NCI-H1694 (cell line): ENCODE measurements at places on chromosomes 1 and 21.
A peak's percentile ranks its signal among the peaks of the same experiment; 100 is the strongest.

GRCh38 chr1:243927381-243927780 lies 77.3 kb upstream of the AKT3 start:
- DNase-seq, result no peak

DNA sequence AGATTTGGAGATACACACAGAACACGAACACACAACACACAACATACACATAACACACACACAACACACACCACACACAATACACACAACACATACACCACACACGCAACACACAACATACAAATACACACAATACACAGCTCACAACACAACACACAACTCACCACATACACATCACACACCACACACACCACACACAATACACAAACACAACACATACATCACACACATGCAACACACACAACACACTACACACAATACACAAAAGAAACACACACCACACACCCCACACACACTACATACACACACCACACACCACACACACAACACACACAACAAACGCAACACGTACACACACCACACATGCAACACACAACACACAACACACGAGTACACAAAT lies 29.1 kb upstream of the C1orf174 start:
- no peak for DNase-seq

DNA sequence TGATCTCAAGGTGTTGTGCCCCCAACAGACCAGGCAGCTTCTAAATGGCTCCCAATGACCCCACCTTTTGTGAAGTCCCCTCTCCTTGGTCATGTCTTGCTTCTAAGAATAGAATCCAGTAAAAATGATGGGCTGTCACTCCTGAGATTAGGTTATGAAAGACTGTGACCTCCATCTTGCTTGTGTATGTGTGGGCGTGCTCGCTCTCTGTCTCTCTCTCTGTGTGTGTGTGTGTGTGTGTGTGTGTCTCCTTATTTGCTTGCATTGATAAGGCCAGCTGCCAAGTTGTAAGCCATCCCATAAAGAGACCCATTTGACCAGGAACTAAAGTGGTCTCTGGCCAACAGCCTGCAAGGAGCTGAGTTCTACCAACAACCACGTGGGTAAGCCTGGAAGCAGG lies 22.9 kb upstream of the TMEM51 start:
- no peak for DNase-seq

DNA sequence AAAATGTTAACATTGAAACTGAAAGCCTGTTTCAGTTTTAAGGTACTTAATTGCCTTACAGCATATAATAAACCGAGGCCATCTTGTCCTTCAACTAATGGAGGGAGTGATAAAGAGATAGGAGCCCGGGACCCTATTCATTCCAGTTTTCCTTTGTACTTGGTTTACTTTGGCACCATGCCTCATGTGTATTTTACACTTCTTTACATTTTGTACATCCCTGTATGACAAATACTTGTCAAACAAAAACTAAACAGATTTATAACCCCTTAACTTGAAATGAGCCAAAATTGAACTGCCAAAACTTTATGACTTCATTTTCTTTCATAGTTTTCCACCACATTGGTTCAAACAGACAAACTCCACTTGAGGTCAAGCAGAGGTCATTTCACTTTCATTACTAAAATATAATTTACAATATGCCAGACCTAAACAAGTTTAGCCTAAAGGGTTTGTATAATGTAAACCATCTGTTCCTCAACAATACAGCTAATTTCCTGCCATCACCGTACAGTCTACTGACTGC lies 30.9 kb upstream of the UBE2U start:
- DNase-seq, result no peak

DNA sequence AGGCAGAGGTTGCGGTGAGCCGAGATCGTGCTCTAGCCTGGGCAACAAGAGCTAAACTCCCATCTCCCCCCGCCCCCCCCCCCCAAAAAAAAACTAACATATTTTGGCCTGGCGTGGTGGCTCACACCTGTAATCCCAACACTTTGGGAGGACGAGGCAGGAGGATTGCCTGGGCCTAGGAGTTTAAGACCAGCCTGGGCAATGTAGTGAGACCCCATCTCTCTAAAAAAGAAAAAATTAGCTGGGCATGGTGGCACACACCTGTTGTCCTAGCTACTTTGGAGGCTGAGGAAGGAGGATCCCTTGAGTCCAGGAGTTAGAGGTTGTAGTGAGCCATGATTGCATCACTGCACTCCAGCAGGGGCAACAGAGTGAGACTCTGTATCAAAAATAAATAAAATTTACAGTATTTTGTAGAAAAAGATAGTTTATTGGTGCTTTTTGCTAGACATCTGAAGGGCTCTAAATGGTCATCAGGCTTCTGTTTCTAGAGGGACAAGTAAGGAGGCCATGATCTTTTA lies 9.0 kb downstream of the YTHDF2 start:
- DNase-seq, result no peak

DNA sequence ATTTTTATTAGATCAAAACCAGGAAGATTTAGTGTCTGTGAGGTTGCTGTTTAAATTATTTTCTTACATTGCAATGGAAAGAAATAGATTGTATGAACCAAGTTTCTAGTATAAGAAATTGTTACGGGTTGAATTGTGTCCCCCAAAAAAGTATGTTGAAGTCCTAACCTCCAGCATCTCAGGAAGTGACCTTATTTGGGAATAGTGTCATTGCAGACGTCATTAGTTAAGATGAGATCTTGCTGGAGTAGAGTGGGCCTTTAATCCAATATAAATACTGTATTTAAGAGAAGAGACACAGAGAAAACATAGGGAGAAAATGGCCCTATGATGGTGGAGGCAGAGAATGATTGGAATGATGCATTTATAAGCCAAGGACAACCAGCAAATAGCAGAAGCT lies 188.7 kb upstream of the SAMSN1 start:
- no peak for DNase-seq

DNA sequence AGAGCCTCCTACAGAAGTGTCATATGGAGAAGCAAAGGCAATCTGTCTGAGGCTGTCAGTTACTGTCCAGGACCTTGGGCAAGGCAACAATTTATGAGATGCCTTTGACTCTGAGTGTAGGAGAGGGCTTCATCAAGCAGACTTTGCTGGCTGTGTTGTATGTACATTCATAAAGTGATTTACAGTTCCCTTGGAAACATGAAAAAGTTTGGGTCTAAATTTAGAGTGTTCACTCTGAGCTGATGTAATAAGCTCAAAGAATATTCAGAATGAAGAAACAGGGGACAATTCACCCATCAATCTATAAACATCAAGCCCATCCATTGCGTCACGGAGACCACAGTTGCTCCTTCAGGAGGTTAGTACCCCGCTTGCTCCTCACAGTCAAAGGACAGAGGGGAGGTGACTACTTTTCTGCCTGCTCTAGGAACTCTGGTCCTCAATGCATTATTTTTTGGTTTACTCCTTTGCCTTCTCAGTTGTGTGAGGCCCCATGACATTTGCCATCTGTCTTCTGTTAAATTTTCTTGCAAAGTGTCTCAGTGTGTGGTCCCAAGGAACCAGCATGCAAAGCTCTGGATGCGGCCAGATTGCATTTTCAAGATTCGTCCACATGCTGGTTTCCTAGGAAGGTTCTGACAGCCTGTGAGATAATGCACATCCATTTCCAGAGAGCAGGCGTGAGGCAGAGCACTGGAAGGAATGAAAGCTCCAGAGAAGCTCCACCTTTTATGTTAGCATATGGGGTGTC lies 241.1 kb upstream of the KIAA0040 start:
- no peak for DNase-seq

- DNase-seq, result no peak
These were observed 18.0 kb downstream of the ALDH4A1 start for GRCh38 chr1:18884419-18884717.

GRCh38 chr1:248416226-248416625 lies 13.4 kb downstream of the OR2T1 start:
- DNase-seq, result no peak

DNA sequence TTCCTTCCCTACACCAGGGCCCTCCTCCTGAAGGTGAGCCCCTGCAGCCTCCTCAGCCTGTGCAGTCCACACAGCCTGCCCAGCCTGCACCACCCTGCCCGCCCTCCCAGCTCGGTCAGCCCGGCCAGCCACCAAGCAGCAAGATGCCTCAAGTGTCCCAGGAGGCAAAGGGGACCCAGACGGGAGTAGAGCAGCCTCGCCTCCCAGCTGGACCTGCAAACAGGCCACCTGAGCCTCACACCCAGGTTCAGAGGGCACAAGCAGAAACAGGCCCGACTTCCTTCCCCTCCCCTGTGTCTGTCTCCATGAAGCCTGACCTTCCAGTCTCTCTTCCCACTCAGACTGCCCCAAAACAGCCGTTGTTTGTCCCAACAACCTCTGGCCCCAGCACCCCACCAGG lies 38.8 kb downstream of the ZBTB17 start:
- no peak for DNase-seq

DNA sequence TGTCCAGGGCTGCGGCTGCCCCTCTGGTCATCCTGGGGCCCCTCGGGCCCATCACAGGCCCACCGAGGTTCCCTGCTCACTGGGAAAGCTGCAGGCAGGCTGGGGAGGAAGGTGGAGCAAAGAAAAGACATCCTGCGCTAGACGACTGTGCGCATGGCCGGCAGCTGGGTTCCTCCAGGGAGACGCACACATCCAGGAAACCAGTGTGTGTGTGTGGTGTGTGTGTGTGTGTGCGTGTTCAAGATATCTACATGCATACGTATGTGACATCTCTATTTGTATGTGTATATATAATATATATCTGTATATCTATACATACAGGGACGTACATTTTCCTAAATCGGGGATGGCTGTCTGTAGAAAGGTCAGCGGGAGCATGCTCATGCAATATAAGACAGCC lies 63.7 kb downstream of the ACOT7 start:
- peak; percentile 24 for DNase-seq

GRCh38 chr1:203360547-203361185 lies 9.7 kb upstream of the FMOD start:
- no peak for DNase-seq

DNA sequence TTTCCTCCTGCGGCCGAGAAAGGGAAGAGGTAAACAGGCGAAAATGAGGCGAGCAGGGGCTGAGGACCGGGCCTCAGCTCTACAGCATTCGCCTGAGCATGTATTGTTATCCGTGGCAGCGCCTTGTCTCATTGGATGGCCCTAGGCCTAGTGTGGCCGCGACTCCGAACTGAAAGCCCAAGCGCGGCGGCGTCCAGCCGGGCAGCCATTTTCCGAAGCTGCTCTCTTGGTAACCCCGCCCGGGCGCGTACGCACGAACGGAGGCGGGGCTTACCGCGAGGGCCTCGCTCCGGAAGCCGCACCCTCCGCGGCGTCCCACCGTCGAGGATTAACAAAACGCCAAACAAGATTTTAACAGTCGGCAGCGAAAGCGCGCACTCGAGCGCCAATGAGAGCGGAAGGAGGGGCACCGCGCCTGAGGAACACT lies 797 bp upstream of the USP1 start:
- no peak for DNase-seq

- DNase-seq, result no peak
These were observed 24.9 kb upstream of the TENT5B start for GRCh38 chr1:27037518-27037917.

- no peak for DNase-seq
These were observed 62.1 kb downstream of the RYR2 start for GRCh38 chr1:237104096-237104495.

GRCh38 chr1:169236880-169237279 lies 130.4 kb downstream of the ATP1B1 start:
- DNase-seq, result no peak

DNA sequence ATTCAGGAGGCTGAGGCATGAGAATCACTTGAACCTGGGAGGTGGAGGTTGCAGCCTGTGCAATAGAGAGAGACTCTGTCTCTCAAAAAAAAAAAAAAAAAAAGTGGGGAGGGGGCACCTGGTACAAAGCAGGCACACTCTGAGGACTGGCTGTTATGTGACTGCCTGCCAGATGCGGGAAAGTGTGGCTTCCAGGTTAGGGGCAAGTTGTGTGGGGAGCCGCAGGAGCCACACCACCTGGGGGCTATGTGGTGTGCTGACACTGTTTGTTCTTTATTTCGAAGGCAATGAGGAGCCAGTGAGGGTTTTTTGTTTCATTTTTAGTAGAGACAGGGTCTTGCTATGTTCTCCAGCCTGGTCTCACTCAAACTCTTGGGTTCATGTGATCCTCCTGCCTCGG lies 5.7 kb downstream of the THEMIS2 start:
- no peak for DNase-seq

DNA sequence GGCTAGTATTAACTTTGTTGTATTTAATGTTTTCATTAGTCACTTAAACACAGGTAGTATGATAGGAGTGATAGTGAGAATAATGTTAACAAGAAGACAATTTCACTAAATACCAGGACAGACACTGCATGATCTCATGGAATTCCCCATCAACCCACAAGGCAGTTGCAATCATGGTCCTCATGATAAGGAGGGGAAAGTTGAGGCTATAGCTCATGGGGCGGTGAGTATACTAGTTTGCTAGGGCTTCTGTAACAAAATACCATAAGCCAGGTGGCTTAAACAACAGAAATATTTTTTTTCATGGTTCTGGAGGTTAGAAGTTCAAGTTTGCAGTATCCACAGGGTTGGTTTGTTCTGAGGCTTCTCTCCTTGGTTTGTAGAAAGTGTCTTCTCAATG lies 115.8 kb downstream of the DSCAM start:
- no peak for DNase-seq

DNA sequence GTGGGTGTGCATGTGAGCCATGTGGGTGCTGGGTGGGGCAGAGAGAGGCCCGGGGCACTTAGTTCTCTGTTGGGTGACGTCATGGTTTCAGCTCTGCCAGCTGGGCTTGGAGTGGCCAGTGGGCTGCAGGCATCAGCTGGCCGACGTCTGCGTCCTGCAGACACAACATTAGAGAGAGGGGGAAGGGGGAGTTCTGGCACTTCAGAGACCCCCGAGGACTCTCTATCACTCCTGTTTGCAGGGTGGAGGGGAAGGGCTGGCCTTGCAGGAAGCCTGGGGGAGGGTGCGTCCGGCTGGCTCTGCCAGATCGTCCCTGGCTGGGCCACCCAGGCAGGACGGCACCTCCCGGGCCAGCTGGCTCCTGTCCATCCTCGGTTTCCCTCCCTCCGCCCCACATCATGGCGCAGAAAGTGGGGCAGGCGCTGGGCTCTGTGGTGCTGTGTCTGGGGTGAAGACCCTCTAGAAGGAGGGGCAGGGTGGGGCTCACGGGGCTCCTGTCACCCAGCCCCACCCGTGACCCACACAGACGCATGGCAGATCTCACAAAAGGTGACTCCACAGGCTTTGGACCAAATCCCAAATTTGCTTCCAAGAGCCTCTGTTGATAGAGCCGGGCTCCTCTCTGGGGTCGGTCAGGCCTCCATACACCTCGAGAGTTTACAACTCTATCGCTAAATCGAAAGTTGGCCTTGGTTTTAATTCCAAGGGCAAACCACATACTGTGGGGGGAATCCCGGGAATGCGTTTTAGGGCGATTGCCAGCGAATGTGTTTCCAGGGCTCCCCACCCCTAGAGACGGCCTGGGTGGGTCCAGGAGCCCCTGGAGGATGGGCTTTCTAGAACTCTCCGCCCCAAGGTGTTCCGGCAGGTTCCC lies 73.4 kb upstream of the TTC34 start:
- DNase-seq, result no peak
